Activated CD8-positive, alpha-beta memory T cell treated with anti-CD3 and anti-CD28 coated beads for 4 hours (primary cell): ENCODE measurements at places on chromosomes 3 and 15.

GRCh38 chr3:124206225-124207055 is 214.5 kb upstream of the ROPN1 start:
- DNase-seq: no peak

GRCh38 chr15:26971271-26972018 is 464 bp downstream of the GABRG3 start:
- no peak for DNase-seq

- no peak for DNase-seq
These were observed 266.2 kb upstream of the TPRG1 start for GRCh38 chr3:188905547-188905946.

- DNase-seq: no peak
These were observed 884 bp upstream of the GLYCTK start for GRCh38 chr3:52286777-52287110.

DNA sequence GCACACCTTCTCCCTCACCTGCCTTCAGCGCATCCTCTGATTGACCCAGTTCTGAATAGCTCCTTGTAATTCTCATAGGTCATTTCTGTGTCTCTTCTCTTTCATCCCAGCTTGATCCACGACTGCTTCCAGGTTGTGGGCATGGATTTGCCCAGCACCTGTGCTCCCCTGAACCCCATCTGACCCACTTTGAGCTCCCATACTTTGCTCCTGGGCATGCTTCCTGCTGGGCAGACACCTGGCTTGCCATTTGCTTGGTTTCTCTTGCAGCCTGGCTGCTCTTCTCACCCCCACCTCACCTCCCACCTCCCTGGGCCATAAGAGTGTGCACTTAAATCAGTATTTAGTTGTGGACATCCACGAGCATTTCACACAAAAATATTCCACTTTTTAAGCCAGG is 635.5 kb downstream of the TBL1XR1 start:
- DNase-seq: no peak

DNA sequence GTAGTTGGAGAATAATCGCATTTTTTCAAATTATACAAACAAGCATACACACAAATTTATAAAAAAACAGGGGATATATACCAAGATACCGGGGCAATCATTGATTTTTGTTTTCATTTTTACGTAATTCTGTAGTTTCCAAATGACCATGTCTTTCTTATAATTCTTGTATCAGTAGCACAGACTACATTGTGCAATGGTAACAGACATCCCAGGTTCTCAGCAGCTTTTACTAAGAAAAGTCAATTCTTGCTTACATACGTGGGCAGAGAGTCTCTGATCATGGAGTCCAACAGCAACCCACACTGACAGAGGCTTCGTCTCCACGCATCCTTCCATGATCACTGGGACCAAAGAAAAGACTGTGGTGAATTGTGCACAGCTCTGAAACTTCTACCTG is 441.3 kb downstream of the TBL1XR1 start:
- no peak for DNase-seq

- no peak for DNase-seq
These were observed 429 bp upstream of the C3orf80 start for GRCh38 chr3:160224811-160225175.

- no peak for DNase-seq
These were observed 316.5 kb upstream of the ICE2 start for GRCh38 chr15:60795471-60795870.

- no peak for DNase-seq
These were observed 197.7 kb downstream of the LSAMP start for GRCh38 chr3:116247605-116248004.

- DNase-seq: no peak
These were observed 13.1 kb downstream of the FLNB start for GRCh38 chr3:58021072-58021959.
